ENCODE measurements at places on chromosomes 6 and 20.

DNA sequence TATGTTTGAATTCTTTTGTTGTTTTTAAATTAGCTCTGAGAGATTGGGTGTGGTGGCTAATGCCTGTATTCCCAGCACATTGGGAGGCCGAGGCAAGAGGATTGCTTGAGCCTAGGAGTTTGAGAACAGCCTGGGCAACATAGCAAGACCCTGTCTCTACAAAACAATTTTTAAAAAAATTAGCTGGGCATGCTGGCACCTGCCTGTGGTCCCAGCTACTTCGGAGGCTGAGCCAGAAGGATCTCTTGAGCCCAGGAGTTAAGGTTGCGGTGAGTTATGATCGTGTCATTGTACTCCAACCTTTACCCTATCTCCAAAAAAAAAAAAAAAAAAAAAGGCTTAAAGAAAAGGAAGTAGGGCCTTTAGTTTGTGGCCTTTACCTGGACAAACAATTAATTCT, 22.9 kb downstream of the DHX35 start:
- DNase-seq, result no peak

- peak; percentile 47 for DNase-seq
Measured at GRCh38 chr6:27752038-27752885, 159.9 kb downstream of the OR2B2 start.

DNA sequence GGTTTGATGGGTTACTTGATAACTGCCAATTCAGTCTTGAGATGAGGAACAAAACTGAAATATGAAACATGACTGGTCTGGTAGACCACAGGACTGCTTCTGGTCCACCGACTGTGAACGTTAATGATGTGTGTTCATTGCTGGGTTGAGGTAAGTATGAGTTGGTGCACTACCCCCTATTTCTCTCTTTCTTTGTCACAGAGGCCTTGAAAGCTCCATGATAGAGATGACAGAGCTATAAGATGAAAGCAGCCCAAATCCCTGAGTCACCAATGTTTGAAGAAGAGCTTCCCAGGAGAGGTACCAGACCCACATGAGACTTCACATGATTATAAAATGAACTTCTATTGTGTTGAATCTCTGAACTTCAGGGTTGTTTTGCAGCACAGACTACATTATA, 555.5 kb downstream of the PTPRT start:
- DNase-seq, result no peak

DNA sequence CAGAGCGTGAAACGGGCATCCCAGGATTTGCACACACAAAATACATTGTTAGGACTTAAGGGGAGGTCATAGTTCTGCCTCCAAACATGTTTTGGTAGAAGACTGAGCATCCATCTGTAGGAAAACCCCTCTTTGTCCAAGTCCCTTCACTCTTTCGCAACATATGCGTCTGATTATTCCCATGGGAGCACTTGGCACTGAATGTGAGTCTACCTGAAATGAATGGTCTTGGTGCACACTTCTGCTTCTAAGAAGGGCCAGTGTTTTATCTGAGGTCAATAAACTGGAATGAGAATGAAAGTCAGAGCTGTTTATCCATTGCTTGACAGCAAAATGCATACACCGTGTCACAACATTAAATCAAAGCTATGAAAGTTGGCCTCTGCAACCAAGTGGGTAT, 33.0 kb downstream of the GJA10 start:
- DNase-seq, result no peak

DNA sequence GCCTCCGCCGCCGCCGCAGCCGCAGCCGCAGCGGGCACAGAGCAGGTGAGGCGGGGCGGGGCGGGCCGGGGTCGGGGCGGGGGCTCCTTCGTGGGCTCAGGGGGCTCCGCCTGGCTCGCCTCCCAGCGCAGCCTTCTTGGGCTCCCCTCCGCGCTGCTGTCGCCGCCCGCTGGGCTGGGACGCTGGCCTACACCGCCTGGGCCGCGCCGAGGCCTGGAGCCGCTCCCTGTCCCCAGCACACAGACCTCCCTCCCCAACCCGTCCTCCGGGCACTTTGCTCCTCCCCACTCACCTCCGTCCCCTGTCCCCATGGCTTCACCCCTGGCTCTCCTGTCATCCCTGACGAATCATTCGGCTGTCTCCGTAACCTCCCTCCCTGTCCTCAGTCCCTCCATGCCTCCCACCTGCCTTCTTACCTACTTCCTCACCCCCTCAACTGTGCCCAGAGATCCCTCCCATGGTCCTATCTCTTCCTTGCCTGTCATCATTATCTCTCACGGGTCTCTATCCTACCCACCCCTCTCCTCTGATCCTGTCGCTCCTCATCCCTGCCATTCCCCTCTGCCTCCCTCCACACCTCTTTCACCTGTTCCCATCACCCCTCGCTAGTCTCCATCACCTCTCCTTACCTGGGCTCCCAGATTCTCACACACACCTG, 512 bp downstream of the TTBK1 start:
- DNase-seq, result no peak

- DNase-seq, result no peak
Measured at GRCh38 chr20:59439243-59439642, 138.8 kb downstream of the EDN3 start.

DNA sequence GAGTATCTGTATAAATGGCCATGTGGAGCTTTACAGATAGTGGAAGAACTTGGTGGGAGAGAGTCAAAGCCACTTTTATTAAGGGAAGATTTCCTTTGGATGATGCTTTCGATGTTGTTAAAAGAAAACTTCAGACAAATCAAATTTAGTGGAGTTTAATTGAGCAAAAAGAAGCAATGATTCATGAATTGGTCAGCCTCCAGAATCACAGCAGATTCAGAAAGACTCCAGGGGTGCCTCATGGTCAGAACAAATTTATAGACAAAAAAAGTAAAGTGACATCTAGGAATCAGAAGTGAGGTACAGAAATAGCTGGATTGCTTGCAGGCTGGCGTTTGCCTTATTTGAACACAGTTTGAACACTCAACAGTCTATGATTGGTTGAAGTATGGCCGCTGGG, 5.3 kb upstream of the CGA start:
- no peak for DNase-seq

DNA sequence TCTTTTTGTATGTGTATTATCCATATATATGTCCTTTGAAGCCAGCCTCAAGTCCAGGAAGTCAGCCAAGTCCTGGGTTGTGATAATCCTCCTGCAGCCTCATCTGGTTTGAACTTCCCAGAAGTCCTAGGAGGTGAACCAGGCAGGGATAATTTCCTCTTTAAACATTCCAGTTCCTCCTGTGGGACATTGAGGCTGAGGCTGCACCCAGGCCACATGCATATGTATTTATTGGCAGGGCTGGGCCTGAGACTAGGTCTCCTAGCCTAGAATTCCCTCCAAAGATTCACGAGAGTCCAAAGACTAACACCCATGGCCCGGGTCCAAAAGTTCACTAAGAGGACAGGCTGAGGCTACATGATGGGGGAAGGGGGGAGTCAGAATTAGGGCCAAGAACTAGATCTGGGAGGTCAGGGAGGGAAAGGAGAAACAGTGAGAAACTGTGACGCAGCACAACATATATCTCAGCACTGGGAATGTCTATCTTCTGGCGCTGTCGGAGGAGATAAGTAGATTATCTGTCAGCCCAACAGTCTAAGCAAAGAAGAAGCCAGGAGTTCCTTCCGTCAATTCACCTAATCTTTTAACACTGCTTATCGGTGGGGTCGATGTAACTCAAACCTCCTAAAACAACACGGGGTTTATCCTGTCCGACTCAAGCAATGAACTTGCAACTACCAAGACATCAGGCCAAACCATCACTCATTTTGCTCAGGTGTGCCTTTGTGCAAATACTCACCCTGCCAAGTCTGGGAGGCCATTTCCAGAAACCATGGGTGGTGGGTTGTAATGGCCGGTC, 43.3 kb downstream of the SNX5 start:
- no peak for DNase-seq

DNA sequence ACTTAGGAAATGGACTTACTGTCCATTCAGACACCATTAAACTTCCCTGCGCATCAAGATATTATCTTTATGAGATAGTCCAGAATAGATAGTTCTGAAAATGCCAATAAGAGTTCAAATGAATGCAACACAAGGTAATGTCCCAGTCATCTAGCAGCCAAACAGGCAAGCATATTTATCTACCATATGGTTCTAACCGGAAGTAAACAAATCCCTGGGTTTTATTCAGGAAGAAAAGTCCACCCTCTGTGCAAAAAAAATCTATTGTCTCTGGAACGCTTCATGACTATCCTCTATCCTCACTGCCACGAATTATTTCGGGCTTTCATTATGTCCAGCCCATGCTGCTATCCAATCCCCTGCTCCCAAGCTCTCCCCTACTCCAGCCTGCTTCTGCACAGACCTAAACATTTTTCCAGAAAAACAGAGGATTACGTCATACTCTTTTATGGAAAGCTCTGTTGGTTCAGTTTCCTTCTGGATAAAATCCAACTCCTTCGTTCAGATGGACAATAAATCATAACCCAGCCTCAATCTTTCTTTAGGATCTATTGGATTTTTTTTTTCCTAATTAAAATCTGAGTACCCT, 11.4 kb downstream of the PPIL6 start:
- DNase-seq, result no peak

DNA sequence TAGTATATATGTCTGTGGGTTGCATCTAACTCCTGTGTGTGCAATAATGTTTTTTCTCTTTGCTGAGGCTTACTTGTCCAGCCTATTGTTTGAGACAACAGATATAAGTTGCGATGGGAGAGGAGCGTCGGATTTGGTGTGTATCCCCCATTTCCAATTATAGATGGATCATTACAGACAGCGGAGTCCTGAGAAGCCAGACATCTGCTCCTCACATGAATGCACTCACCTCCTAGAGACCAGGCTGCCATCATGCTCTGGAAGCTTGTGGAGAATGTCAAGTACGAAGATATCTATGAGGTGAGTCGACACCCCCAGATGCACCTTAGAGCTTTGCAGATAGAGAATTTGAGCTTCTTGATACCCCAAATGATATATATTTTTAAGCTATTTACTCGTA, at the start of gene TFAP2B:
Gene TFAP2B, plus strand, starts transcription at position 199 of the 400 bp plus-strand sequence. Its CDS starts 21 bp downstream, at position 220.
- peak; percentile 65 for DNase-seq

GRCh38 chr20:51434580-51435247, 107.8 kb downstream of the NFATC2 start:
- DNase-seq, result peak; percentile 79

GRCh38 chr6:152225241-152225934, 411.8 kb downstream of the SYNE1 start:
- peak; percentile 20 for DNase-seq

GRCh38 chr20:1489764-1490436, 1.3 kb downstream of the SIRPB2 start:
- no peak for DNase-seq

DNA sequence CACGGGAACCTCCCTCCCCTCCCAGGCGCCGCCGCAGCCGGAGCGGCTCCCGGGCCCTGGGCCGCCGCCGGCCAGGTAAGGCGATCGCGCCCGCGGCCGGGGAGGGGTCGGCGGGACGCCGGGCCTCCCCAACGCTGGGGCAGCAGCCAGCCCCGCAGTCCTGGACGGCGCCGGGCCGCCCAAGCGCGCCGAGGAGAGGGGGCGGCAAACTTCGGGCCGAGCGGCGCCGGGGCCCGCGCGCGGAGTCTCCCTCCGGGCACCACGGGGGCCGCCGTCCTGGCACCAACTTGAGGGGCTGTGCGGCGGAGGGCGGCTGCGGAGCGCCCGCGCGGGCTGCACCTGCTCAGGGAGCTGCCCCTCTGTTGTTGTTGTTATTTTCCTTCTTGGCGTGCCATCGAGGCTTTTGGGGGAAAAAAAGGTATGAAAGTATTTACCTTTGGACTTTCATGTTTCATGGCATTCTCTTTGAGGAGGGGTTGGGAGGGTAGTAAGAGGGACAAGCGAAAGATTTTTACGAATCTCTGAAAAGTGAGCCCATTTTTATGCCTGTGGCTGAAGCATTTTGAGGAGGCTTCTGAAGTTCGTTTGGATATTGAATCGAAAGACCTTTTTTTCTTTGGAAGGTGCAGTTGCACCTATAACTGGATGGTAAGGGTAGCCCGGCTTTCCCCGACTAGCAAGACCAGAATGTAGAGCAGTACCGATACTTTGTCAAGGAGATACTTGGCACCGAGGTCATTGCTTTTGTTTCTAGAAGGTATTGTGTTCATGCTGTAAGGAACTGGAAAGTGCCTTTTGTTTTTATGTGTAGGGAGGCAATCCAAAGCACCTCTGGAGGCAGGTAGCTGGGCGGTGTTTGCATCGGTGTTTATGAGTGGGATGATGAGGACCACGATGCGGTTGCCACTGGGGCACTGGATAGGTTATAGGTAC, at the start of gene RNF182:
Gene RNF182, plus strand, starts transcription at position 4 of the 933 bp plus-strand sequence. CDS start 52,168 bp downstream, outside the sequence.
- DNase-seq, result no peak

DNA sequence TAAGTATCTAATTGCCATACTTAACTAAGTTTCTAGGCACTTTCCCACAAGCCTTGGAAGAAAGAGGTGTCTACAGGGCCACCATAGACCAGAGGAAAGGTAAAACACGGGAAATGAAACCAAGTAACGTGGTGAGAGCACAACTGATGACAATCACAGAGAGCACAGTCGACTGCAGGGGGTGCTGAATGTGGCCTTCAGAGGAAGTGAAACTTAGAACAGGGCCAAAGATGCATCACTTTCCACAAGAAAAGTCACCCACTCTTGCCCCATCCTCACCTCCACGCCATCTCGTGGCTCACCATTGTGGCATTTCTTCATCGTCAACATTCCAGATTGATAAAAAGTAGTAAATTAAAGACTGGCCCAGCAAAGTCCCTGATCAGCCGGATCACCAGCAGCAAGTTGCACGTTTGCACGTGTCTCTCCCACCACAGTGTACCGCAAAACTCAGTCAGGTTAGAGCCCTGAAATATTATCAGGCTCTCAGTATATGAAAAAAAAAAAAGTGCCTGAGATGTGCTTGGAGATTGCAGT, 31.4 kb downstream of the HIVEP2 start:
- no peak for DNase-seq

GRCh38 chr6:125154761-125155135, 1.2 kb downstream of the TPD52L1 start:
- DNase-seq, result no peak

DNA sequence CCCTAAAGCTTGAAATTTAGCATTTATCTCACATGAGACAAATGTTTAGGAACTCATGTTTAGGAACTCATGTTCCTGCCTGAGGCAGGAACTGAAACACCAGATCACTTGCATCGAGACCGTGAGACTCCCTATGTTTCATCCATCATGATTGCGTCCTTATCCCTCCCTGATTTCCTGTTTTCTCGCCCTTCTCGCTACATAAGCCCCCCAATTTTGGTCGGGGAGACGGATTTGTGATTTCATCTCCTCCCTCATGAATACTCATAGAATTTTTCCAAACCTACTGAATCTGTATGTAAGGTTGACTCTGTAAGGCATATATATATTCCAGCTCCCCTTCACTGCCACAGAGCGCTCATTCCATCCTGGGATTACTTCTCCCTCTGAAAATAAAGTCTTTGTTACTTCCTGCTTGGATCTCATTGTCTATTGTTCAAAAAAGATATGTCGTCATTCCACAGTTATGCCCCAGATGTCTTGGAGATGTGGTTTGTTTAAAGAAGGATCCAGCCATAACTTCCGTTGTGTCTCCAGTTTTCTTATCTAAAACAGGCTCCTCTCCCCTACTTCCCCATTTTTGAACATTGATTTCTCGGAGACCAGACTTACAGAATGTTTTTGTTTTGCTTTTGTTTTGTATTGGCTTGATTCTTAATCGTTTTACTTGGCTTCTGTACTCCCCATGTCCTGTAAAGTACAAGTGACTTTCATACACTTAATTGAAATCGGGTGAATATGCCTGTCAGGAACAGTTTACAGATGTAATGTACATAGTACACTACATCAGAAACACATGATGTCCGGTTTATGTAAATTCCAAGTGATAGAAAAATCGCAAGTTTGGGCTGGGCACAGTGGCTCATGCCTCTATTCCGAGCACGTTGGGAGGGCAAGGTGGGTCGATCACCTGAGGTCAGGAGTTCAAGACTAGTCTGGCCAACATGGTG, 118.7 kb downstream of the HFE start:
- DNase-seq, result peak; percentile 61

GRCh38 chr20:19851861-19852260, 93.8 kb downstream of the RIN2 start:
- no peak for DNase-seq

GRCh38 chr6:168575346-168576098, 134.5 kb downstream of the SMOC2 start:
- no peak for DNase-seq

All from fibroblast of the conjunctiva (primary cell).